Bronchial epithelial cell (primary cell): ENCODE measurements at places on chromosomes 4 and X. TPM values are rescaled to one million over a fixed set of nuclear protein-coding genes. Genes with fewer than 3 reads are reported as not detected.

GRCh38 chr4:3227878-3228675, 20.9 kb upstream of the MSANTD1 start:
- no peak for DNase-seq

GRCh38 chrX:48754238-48754637, 7.3 kb upstream of the GLOD5 start:
- no peak for DNase-seq

- peak; percentile 73 for DNase-seq
Observed at GRCh38 chr4:157992038-157992705, 180.7 kb downstream of the GASK1B start.

DNA sequence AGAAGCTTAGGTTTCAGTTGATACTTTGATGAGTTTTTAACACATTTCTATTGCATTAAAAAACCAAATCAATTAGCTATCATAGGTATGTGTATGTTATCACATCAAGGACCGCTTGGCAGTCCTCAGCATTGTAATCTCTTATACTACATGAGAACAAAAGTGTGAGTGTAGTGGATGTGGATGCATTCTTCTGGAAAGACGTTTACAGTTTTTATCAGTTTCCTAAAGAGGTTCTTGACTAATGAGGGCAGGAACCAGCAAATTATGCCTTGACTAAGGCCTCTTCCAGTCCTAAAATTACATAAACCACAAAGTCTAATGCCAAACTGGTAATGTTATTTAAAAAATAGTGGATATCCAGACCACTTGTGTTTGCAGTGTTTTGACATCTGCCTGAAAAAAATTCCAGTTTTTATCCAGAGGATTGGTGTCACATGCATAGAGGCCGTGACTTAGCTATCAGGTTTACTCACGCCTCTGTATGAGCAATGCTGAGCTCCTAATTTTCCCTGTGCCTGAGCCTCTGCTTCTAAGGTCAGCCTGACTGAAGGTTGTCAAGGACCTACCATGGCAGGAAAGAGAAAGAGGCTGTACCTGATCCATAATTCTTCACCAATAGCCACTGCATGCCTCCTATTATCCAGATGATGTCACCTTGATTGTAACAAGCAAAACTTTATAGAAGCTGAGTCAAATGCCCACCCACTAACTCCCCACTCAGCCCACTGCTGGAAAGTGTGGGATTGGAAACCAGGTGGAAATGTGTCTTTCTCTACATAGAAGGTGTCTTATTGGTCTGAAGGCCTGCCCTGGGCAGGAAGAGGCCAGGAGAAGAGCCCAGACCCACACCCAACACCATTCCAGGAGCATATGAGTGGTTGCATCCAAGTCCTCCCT, 68.7 kb downstream of the ENPP6 start:
- peak; percentile 13 for DNase-seq

Gene SUPT20HL1
- under 0.01 TPM in 1 of 2 replicates, not detected in the other for total RNA-seq

Gene BMPR1B
- 14.5 and 15.3 TPM in 2 replicates for total RNA-seq

Gene GLOD5
- not detected in 2 replicates for total RNA-seq

DNA sequence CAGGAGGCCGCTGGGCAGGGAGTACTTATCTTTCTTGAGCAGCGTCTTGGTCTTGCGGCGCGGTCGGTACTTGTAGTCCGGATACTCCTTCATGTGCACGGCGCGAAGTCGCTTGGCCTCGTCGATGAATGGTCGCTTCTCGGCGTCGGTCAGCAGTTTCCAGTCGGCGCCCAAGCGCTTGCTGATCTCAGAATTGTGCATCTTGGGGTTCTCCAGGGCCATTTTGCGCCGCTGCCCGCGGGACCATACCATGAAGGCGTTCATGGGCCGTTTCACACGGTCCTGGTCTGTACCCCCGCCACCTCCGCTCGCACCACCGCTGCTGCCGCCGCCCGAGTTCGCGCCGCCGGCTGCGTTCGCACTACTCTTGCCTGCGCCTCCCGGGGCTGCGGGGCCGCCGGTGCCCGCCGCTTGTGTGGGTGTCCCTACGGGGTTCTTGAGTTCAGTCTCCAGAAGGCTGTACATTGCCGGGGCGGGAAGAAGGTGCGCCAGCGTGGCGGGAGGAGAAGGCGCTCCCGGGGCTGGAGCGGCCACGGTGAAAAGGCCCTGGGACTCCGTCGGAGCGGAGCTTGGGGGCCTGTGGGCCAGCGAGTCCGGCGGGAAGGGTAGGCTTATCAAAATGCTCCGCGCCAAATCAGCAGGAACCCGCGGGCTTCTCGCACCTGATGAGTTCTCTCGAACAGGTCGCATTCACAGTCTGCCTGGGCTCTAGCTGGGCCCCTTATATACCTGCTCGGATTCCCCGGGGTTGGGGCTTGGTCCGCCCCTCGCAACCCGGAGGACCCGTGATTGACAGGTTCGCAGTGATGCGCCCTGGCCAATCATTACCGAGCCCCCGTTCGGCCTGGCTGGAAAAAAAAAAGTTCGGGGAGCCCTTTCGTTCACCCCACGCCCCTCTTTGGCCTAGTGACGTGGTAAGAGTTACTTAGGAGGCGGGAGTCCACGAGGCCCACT, at the start of gene SOX3:
Gene SOX3, minus strand, starts transcription at position 699 of the 954 bp plus-strand sequence. Its CDS starts 9 bp downstream, at position 690.
- DNase-seq: no peak

DNA sequence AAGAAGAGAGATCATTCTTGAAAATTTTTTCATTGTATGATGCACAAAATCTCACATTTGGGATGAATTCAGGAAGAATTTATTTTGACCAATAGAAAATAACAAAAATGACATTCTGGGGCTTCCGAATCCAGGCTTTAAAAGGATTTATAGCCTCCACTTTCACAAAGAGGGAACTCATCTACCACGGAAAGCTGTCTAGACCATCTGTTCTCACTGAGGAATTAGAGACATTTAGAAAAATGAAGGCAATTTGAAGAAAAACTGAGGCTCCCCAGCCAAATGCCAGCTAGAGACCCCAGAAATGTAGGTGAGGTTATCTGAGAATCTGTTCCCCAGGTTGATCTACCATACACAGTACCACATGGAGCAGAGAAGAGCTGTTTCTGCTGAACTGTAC, 464.3 kb downstream of the TMA16 start:
- no peak for DNase-seq

Gene FATE1
- total RNA-seq: not detected in 2 replicates

Gene IL21
- total RNA-seq: not detected in 2 replicates

DNA sequence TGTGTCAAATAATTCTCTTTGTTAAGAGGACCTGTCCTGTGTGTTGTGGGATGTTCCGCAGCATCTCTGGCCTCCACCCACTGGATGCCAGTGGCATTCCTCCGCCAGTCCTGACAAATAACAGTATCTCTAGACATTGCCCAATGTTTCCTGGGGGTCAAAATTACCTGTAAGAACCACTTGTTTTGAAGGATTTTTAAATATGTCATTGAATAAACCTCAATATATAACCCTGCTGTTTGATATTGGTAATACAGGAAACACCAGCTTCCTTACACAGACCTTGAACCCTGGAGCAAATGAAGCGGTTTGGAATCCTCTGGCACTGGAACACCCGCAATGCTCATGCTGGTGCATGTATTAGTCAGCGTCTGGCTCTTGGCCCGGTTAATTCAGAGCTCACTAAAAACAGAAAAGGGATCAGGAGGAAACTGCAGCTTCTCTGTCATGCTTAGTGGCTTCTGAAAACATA, 101.3 kb downstream of the TBL1X start:
- DNase-seq: peak; percentile 70

Gene RNF150
- under 0.01 and 0.13 TPM in 2 replicates for total RNA-seq

GRCh38 chrX:46044486-46044885, 500.7 kb downstream of the ZNF674 start:
- peak; percentile 18 for DNase-seq

GRCh38 chrX:130246084-130246483, 22.6 kb downstream of the ZNF280C start:
- DNase-seq: no peak

Gene UCP1
- total RNA-seq: under 0.01 TPM in 1 of 2 replicates, not detected in the other

Gene RTL9
- total RNA-seq: not detected in 2 replicates

- DNase-seq: no peak
Observed at GRCh38 chr4:158999166-158999682, 103.7 kb upstream of the RAPGEF2 start.

Gene SATL1
- total RNA-seq: under 0.01 TPM in 1 of 2 replicates, not detected in the other

GRCh38 chr4:187124331-187124730, 400.7 kb upstream of the FAT1 start:
- no peak for DNase-seq

GRCh38 chr4:127632420-127633403, at the start of gene INTU:
Gene INTU (plus strand): TSS chr4:127632957. CDS start chr4:127633035, 78 bp downstream.
- DNase-seq: peak; percentile 96

DNA sequence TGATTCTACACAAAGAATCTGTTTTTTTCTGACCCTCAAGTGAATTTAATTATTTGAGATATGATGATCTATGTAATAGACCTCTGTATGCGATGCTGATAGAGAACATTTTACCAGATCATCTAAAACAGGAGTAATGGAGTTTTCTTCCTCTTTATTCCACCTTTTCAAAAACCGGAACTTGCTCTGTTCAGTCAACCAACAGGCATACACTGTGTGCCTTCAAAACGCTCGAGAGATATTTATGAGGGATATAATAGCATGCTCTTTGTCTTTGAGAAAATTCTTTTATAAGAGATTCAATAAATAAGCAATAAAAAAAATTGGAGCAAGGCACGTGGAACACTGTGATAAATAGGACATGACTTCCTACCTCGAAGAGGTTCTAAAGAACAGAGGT, 2.0 kb downstream of the NYX start:
- DNase-seq: no peak

GRCh38 chrX:18098763-18099162, 121.9 kb downstream of the BEND2 start:
- DNase-seq: no peak

GRCh38 chr4:119521268-119521667, 107.3 kb downstream of the PDE5A start:
- no peak for DNase-seq

Gene RASSF6
- total RNA-seq: 7.4 and 14.8 TPM in 2 replicates

Gene ABRAXAS1
- 6.6 and 7.0 TPM in 2 replicates for total RNA-seq

Gene IL3RA
- not detected in 2 replicates for total RNA-seq

Gene SSX3
- total RNA-seq: not detected in 2 replicates

Gene GUCY1B1
- total RNA-seq: 2.1 and 4.6 TPM in 2 replicates
